SK-MEL-5 (cell line): ENCODE measurements at places on chromosomes 1 and 21.

GRCh38 chr1:212487286-212487685 is 54.6 kb downstream of the NENF start:
- DNase-seq = no peak

DNA sequence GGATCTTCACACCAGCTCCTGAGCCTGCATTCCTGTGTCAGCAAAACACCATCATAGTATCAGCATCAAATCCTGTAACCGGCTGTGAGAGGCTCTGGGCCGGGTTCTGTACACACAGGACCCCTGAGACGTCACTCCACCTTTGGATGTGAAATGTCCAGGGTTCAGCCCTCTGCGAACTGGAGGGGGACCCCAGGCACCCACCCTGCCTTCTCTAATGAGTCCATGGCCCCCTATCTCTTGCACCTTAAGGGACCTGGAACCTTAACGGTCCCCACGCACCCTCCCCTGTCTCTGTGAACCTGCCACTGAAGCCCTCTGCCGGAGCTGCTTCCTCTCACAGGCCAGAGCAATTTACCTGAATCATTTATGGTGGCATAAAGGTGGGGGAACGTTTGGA is 257.8 kb downstream of the NPHP4 start:
- DNase-seq = no peak

DNA sequence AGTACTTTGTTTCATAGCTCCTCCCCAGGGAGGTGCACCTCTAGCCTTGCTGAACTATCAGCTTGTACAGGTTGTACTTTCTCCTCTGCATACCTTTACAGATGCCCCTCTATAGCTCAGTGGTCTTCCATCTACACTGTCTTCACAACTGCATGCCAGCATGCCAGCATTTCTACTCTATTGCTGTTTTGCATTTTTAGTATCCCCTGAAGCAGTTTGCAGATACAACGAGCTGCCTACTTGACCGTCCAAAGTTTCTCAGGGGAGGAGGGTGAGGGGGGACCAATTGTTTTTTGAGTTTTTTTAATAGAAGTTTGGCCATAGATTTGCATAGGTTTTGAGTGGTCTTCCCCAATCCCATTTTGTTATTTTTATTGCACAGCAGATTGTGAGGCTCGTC is 27.6 kb upstream of the CTH start:
- no peak for DNase-seq

GRCh38 chr1:179761296-179761695 is 18.2 kb downstream of the FAM163A start:
- no peak for DNase-seq

GRCh38 chr1:221939607-221940006 is 197.7 kb upstream of the DUSP10 start:
- DNase-seq = no peak

DNA sequence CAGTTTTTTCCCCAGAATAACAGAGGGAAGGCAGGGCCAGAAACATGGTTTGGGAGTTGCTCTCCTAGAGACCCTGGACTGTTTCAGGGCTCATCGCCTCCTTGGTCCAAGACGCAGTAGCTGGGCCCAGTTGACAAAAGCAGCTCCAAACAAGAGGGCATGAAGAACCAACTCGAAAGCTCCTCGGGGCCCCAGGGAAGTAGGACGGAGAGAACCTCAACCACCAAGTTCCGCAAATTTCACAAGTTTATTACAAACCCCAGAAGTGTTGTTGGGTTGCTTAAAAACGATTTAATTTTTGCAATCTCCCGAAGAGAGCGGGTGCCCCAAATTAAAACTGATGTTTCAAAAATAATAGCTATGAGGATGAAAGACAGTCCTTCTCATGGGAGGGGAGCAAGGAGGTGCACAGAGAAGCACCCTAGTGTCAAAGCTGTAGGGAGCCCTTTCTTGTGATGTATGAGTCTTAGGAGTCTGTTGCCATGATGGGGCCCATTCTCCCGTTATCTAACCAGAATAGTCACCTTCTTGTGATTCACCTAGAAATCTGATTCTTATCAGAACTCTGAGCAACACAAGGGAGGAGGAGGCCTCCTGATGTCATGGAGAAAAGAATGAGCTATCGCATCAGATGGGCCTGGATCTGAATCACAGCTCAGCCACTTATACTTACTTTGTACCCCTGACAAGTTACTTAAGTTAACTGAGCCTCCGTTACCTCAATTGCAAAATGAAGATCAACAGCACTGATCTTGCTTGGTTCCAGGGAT is 165.7 kb upstream of the IRF2BP2 start:
- DNase-seq = no peak

- DNase-seq = no peak
Measured at GRCh38 chr1:161138431-161138830, 6.0 kb upstream of the DEDD start.

- DNase-seq = peak; percentile 67
Measured at GRCh38 chr1:6246497-6247467, 2.8 kb downstream of the HES3 start.

GRCh38 chr1:184970691-184971161 is 3.6 kb downstream of the NIBAN1 start:
- DNase-seq = no peak

- peak; percentile 75 for DNase-seq
Measured at GRCh38 chr1:150429805-150430204, 57.4 kb upstream of the TARS2 start.

GRCh38 chr1:237013608-237014007 is 9.4 kb upstream of the MT1HL1 start:
- no peak for DNase-seq

- no peak for DNase-seq
Measured at GRCh38 chr1:199121047-199121446, 482.2 kb downstream of the PTPRC start.

DNA sequence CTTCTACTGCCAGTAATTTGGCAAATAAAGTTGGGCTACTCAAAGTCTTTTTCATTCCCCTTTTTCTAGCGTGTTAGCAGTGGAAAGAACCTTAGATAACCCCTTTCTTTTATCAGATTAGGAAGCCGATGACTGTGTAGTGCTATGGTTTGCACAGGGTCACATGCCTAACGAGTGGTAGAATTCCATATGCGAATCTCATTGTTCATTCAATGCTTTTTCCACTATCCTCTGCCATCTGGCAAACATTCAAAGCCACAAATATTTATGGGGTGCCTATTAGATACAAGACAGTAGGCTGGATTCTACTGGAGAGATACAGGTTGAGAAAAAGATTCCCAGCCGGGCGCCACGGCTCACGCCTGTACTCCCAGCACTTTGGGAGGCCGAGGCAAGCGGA is 14.9 kb upstream of the IER5 start:
- peak; percentile 100 for DNase-seq

GRCh38 chr1:89351597-89352311 is 12.1 kb upstream of the GBP6 start:
- DNase-seq = no peak

DNA sequence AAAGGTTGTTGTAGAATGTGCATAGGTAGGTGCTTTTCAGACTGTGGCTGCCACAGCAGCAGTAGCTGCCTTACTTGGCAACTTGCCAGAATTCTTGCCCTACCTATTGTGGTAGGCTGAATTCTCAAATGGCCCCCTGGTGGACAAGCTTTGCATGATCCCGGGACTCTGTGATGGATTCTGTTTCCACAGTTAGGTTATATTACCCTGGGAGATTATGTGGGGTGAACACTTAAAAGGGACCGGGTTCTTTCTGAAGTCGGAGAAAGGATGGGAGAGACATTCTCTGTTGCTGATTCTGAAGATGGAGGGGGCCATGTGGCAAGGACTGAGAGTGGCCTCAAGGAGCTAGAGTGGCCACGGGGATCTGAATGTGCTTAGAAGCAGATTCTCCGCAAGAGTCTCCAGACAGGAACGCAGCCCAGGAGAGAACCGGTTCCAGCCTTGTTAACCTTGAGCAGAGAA is 32.1 kb upstream of the KCNE1 start:
- DNase-seq = peak; percentile 87

DNA sequence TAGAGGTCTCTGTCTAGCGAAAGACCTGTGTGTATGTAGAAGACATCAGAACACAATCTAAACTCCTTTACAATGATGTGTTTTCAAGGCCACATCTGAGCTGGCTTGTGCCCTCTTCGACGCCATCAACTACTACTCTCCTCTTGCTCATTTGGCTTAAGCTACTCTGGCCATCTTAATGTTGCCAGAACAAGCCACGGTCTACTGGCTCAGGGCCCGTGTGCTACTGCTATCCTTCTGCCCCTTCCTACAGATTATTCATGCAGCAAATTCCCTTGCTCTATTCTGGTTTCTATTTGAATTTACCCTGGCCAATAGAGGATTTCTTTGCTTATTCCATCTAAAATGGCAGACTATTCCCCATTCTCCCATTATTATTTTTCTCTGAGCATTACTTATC is 121.7 kb downstream of the ZZZ3 start:
- no peak for DNase-seq

- no peak for DNase-seq
Measured at GRCh38 chr21:34365809-34366208, 2.0 kb downstream of the KCNE2 start.
